ENCODE measurements at places on chromosomes 7 and 10.

DNA sequence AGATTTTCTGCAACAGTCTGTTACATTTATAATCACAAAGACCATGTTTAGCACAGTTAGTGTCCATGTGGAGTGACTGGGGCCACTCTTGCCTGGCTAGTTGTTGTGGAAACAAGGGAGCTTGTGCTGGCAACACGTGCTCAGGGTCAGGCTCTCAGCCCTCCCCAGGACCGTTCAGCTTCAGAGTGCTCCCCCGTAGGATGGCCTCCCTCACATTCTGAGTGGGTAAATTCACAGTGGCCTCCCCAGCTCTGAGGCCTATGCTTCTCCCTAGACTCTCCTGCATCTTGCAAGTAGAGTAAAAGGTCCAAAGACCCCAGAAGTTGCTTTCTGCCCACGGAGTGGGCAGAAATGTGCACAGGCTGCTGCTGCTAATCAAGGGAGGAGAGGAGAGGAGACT is 122.3 kb downstream of the ADCY1 start:
- DNase-seq: no peak

DNA sequence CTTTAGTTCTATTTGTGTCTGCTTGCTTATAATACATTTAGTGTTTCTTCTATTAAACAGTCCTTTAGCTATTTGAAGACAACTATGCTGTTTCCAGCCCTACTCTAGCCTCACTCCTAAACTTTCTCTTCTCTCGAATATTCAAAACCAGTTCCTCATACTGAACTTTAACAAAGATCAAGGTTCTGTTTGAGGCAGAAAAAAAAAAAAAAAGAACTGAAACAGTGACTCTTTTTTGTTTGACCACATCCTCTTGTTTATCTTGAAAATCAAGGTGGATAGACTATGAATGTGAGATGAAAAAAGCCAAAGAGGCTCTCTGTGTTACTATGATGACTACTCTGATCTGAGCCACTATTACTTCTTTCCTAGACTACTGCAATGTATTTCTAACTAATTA is 154.3 kb downstream of the ZNF365 start:
- DNase-seq: no peak

GRCh38 chr7:91424371-91424770 is 160.1 kb downstream of the FZD1 start:
- DNase-seq: no peak

DNA sequence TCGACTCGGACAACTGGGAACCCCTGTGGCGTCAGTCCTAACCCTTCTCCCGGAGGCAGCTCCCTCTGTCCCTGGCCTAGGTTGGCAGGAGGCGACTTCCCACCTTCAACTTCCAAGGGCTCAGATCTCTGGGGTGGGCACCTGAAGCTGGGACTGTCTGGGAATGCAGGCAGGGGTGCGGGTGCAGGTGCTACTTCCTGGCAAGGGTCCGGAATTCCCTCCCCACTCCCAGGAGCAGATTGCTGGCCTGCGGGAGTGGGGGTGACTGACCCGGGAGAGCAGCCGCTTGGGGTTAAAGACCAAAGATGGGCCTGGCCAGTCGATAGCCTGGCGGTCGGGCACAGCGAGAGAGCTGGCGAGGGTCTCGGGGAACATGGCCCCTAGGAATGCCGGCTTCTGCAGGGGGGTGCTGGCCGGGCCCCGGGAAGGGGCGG is 387 bp downstream of the EPHA1 start:
- DNase-seq: no peak

GRCh38 chr10:97780841-97781617 is 9.2 kb upstream of the SFRP5 start:
- DNase-seq: no peak

- no peak for DNase-seq
Observed at GRCh38 chr10:132729810-132730572, 56.0 kb downstream of the NKX6-2 start.

DNA sequence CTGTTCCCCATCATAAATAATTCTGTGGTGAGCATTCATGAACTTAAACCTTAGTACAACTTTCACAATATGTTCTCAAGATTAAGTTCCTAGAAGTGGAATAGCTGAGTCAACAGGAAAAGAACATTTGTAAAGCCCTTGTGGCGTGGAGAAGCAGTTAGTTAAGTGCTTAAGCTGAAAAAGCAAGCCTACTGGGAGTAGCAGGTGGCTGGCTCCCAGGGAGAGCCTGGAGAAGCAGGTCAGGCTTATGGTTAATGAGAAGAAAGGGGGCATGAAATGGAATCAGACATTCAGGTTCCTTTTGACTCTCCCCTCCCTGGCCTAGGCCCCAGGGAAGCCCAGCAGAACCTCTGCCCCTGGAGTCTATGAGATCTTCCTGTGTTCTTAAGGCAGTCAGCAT is 35.3 kb downstream of the VSTM4 start:
- no peak for DNase-seq

DNA sequence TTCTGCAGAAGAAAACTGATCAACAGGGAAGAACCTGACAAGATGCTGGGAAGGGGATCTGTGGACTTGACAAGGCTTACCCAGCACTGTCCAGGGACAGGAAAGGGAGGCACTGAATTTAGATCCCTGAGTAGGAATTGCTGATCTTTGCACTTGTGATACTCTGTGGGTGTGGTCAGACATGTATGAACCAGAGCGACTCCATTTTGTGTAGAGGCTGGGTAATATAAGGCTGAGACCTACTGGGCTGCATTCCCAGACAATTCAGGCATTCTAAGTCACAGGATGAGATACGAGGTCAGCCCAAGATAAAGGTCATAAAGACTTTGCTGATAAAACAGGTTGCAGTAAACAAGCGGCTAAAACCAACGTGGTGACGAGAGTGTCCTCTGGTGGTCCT is 60.7 kb downstream of the CCDC3 start:
- DNase-seq: no peak

DNA sequence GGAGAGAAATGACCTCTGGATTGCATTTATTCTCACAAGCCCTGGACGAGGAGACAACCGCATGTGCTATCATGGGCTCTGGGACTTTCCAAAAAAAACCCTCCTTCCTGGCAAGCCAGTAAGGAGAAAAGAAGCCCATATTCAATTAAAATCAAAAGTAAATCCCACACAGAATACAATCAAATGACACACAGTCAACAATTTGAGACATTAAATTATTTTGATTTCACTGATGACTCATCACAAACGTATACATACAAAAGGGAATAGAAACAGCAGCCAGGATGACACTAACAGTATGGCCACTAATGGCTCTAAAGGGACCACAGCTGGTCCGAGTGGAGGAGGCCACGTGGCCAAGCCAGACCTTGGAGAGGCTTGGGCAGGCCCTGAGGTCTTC is 24.9 kb downstream of the LRRC20 start:
- no peak for DNase-seq

DNA sequence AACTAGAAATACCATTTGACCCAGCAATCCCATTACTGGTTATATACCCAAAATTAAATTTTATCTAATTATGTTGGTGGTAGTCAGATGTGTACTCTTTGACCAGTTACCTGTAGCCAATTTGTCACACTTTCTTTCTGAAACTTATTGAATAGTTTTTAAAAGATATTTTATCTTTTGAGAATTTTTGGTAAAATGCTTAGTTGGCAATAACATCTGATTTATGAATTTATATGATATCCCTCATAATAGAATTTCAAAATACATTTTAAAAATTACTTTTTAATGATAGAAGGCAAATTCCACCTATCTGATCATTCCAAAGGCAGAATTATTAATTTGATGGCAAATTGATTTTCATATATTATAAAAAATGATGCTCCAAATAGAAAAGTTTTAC is 569.3 kb downstream of the ATRNL1 start:
- no peak for DNase-seq

GRCh38 chr10:36354633-36355032 is 712.5 kb upstream of the FZD8 start:
- no peak for DNase-seq

- no peak for DNase-seq
Observed at GRCh38 chr7:35032166-35032565, 5.1 kb downstream of the DPY19L1 start.

GRCh38 chr10:16788125-16788524 is 29.1 kb downstream of the RSU1 start:
- no peak for DNase-seq

- DNase-seq: no peak
Observed at GRCh38 chr10:58920655-58921003, 255.8 kb upstream of the PHYHIPL start.
